ENCODE measurements at places on chromosomes 7 and 10.
A peak's percentile ranks its signal among the peaks of the same experiment; 100 is the strongest.

GRCh38 chr7:76077435-76077834 lies 29.5 kb downstream of the MDH2 start:
- DNase-seq: peak; percentile 45

DNA sequence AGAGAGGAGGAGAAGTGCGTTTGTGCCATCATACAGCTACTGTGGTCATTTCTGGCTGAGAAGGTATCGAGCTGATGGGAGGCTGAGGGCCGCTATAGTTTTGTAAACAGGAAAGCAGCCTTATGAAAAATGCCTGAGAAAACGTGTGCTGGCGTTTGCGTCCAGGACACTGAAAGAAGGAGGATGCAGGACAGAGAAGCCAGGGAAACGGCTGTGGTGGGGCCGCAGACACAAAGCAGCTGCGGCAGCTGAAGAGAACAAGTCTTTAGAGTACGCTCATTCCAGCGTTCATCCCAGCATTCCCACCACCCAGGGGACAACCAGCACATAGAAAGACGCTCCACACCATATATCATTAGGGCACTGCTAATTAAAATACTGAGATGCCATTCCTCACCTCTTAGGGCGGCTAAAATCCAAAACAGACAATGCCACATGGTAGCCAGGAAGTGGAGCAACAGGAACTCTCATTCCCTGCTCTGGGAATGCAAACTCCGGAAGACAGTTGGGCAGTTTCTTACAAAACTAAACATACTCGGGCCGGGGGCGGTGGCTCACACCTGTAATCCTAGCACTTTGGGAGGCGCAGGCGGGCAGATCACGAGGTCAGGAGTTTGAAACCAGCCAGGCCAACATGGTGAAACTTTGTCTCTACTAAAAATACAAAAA lies 18.4 kb downstream of the GNA12 start:
- DNase-seq: peak; percentile 50

- DNase-seq: no peak
Measured at GRCh38 chr10:112945811-112946210, 4.2 kb upstream of the TCF7L2 start.

DNA sequence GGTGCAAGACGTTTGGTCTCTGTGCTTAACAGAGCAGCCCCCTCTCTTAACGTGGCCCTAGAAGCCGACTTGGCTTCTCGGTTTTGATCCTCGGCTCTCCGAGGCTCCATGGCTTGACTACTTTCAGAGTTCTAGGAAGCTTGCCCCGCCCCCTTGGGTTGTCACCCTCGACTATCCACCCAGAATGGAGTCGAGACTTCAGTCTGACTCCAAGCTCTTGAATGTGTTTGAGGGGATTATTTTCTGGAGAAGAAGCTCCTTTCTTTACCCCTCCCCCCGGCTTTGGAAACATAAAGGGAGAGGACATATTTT lies 448 bp downstream of the SEC24C start:
- DNase-seq: peak; percentile 87

DNA sequence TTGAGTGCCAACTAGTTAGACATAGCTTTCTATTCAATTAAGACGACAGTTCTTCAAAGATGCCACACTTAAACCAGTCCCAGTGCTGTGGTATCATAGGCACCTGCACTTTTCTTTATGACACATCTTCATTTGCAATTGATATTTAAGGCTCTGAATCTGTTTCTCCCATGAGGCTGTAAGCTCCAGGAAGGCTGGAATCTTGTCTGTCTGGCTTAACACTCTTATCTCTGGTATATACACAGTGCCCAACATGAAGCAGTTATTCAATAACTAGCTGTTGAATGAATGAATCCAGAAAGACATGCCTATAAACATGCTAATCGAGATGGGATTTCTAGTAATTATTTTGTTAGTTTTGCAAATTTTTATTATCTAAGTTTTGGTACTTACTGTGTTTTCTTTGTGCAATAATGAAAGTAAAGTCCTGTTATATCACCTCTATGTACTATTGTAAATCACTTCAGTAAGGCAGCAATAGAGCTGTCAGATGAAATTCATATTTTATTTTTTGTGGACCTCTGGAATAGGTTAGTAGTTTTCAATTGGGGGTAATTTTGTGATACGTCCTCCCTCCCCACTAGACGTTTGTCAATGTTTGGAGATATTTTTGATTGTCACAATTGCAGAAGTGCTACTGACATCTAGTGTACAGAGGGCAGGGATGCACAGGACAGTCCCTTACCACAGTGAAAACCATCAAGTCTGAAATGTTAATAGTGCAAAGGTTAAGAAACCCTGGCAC lies 51.3 kb upstream of the STEAP4 start:
- no peak for DNase-seq

- peak; percentile 21 for DNase-seq
Measured at GRCh38 chr10:128062331-128062880, 63.8 kb downstream of the MKI67 start.

DNA sequence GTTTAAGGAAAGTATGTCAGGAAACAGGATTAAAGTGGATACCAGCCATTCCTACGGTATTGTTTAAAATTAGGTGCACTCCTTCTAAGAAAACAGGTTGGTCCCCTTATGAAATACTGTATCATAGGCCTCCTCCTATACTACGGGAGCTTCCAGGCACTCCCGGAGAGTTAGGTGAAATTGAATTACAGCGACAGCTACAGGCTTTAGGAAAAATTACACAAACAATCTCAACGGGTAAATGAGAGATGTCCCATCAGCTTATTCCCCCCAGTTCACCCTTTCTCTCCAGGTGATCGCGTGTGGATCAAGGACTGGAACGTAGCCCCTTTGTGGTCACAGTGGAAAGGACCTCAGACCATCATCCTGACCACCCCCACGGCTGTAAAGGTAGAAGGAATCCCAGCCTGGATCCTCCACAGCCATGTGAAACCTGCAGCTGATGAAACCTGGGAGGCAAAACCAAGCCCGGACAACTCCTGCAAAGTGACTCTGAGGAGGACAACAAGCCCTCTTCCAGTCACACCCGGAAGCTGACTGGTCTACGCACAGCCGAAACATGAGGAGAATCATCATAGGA lies 25.1 kb upstream of the GHITM start:
- DNase-seq: no peak

- no peak for DNase-seq
Measured at GRCh38 chr7:102264367-102264891, 22.2 kb upstream of the SH2B2 start.

GRCh38 chr7:89809291-89809690 lies 345.0 kb upstream of the STEAP1 start:
- DNase-seq: no peak

DNA sequence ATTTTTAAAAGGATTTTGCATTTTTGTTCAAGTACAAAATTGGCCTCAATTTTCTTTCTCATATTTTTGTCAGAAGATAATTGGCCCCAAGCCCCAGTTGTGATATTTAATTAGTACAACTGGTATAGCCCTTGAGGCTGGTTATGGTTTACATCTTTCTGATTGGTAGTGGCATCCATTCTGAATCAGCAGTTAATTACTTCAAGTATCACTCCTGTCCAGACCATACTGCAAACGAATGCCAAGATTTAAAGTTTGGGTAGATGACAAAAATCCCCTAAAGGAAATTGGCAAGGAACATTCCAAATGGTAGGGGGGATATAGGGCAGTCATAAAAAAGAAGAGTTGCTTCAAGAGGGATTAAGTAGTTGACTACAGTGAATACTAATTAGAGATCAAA lies 23.1 kb downstream of the MYPN start:
- no peak for DNase-seq

DNA sequence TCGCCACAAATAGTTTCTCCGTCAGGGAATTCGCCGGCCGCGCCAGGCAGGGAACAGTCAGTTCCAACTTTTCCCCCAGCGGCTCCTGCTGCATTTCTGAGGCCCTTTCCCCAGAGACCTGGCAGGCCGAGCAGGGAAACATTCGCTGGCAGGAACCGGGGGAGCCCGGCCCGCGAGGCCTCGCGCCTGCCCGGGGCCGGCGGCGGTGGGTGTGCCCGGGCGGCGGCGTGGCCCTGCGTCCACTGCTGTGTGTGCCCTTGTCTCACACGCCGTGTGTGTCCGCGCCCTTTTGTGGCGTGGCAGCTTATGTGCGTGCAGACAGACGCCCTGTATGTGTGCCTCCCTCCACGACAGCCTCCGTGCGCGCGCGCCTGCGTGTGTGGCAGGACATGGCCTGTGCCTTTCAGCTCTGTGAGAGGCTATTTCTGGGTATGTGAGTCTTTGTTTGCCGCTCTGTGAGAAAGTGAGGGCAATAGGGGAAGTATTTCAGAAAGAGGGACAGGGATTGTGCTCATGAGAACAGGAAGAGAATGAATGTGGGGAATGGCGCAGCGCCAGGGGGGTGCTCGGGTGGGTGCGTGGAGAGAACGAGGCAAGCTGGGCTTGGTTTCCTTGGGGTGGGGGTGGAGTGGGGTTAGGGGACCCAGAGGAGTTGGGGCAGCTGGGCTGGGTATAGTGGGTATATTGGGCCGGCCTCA lies 689 bp upstream of the SMARCD3 start:
- DNase-seq: peak; percentile 93

DNA sequence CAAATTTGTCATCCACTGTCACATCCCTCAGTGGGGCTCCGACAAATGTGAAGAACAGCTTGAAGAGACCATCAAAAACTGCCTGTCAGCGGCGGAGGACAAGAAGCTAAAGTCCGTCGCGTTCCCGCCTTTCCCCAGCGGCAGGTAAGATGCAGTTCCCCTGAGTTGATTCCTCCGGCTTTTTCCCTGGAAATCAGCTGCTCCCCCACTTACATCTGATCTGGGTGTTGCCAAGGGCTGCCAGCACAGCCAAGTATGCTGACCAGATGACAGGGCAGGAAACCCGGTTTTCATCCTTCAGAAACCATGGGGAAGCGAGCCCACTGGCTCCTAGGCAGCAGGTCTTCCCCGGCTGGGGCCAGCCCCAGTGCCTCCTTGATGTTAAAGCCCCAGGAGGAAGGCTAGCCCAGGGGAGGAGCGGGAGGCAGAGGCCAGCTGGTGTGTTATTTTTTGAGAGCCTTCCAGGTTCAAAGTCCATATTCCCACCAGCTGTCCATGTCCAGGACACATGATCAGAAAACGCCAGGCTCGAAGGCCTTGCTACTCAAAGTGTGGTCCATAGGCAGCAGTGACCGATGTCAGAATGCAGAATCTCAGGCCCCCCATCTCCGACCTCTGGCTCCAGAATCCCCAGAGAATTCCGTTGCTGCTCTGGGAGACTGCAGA lies 23.4 kb downstream of the AIFM2 start:
- DNase-seq: no peak

- no peak for DNase-seq
Measured at GRCh38 chr10:85532773-85533172, 833.8 kb downstream of the GRID1 start.

GRCh38 chr10:74081192-74081803 lies 69.3 kb downstream of the AP3M1 start:
- DNase-seq: peak; percentile 74

DNA sequence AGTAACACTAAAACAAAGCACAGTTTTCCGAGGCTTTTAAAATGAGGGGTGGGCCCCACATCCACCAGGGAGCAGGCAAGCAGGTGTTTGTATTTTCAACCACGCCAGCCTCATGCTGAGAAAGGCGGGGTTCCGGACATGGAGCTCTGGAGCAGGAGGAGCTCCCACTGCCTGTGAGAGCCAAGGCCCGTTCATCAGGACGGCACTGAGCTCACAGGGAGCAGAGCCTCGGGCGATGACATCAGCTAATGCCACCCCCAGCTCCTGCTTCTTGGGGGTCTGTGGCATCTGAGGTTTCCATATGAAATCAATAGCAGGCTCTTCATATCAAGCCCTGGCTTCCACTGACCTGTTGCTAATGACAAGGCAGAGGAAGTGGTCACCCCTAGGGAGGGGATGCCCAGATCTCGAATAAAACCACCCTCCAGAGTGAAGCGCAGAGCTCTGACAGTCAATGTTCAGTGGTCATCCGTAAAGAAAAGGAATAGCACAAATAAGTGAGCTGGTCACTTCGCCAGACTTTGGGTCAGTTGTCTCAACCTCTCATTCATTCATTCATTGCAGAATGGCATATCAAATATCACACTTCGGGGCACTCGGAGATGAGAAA lies 89.1 kb downstream of the TNS3 start:
- DNase-seq: no peak

DNA sequence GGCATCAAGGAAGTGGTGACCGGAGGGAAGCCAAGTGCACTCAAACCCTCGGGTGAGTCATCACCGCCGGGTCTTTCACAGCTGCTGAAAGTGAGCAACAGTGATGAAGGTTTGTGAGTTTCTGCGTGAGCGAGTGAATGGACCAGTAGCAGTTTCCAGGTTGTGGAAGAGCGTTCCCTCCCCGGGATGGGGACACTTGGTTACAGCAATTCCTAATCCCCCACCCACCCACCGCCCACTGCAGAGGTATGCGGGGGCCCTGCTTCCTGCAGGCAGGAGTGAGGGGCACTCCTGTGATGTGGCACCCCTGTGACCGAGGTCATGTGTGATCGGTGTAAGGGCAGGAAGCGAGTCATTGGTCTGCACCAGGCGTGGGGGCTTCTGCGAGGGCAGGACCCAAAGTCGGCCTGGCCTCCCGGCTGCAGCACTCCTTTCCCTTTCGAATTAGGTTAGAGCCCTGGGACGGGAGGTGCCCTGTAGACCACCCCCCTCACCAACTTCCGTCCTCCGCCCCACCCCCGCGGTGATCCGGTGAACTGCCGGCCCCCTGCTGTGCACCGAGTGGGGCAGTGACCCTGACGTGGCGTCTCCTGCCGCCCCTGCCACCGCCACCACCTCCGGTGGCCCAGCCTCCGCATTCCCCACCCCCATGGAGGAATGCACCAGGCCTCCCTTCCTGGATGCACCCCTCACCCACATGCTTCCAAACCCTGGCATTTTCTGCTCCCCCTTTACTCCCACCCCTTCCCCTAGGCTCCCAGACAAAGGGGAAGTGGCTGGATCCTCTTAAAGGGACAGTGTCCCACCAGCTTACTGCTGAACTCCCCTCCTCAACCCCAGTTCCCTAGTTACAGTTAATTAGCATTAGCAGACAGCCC lies 10.9 kb downstream of the LIMK1 start:
- DNase-seq: peak; percentile 97

- no peak for DNase-seq
Measured at GRCh38 chr10:48704156-48704555, 19.5 kb downstream of the WDFY4 start.

DNA sequence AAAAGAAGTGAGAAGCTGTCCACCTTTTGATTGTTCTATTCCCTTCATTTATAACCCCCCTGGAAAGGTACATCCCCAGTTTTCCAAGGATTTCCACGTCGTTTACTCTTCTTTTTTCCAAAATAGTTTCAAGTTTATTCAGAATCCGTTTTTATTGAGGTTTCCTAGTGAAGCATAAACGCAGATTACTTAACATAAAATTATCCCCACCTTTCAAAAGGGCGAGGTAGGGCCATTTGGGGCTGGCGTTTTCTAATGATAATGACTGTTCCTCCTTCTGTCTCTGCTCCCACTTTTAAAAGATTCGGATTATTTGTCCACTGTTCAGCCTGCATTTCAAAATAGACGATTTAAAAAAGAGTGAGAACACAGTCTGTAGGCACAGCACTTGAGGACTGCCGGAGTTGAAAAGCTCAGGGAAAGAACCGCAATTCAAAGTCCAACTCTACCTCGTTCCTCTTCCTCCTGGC lies 165.2 kb upstream of the PPP1R3A start:
- DNase-seq: no peak

GRCh38 chr10:131778385-131778784 lies 122.4 kb upstream of the PPP2R2D start:
- DNase-seq: no peak

GRCh38 chr7:69678494-69679187 lies 80.4 kb downstream of the AUTS2 start:
- DNase-seq: no peak

Data from mesenchymal stem cell (in vitro differentiated cells and primary cell).